NCI-H1417 treated with DMSO at 0.1 percent for 48 hours (cell line): ENCODE measurements at places on chromosomes 13 and 19.

GRCh38 chr13:109166804-109167203 is 537.4 kb downstream of the MYO16 start:
- no peak for DNase-seq

- DNase-seq = no peak
Measured at GRCh38 chr19:32012886-32013631, 332.4 kb upstream of the ZNF507 start.

DNA sequence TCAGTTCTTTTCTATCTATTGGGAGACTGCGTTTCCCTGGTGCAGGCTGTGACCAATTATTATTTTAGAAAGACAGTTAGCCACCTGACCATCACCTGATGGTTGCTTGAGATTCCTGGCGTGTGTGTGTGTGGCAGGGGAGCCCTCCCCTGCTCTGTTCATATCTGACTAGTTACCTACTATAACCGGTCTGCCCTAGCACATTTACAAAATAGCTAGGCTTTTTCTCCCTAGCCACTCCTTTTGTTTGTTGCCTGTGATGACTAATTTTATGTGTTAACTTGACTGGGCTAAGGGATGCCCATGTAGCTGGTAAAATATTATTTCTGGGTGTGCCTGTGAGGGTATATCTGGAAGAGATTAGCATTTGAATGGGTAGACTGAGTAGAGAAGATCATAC is 76.9 kb downstream of the OLFM4 start:
- DNase-seq = no peak

DNA sequence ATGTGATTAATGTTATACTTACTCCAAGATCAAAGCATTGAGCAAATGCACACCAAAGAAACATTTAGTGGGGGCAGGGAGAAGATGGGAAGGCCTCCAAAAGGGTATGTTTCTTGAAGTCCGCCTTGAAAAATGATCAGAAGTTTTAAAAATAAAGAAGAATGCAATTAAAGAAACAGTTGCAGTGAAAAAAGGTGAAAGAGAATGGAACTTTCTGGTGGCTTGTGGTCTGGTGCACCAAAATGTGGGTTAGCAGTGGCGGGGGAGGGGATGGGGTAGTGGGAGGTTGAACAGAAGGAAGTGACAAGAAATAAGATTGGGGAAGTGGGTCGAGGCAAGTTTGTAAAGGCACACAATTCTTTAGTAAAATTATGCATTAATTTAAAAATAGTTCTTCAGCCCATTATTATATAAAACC is 2.5 kb downstream of the LCP1 start:
- no peak for DNase-seq

- DNase-seq = no peak
Measured at GRCh38 chr19:10691178-10691881, 9.9 kb upstream of the QTRT1 start.

GRCh38 chr13:107234319-107235073 is 666.6 kb upstream of the ARGLU1 start:
- no peak for DNase-seq

GRCh38 chr19:46265217-46265828 is 31.5 kb upstream of the HIF3A start:
- peak; percentile 21 for DNase-seq

DNA sequence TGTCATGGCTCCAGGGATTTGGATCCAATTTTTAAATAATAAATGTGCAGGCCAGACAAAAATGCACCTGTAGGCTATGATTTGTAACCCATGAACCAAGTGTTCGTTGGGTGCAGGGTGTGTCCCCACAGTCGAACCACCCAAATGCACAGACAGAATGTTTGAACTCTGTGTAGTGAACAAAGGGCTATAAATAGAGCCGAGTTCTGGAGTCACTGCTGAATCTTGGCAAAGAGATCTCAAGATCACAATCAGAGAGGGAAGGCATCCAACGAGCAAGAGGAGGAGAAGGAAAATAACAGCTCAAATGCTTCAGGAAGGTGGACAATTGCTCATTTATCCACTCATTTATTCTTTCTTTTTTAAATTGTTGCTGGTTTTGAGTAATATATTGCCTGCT is 547.9 kb downstream of the FGF9 start:
- DNase-seq = no peak

GRCh38 chr13:60756306-60756705 is 359.3 kb downstream of the TDRD3 start:
- DNase-seq = no peak

- DNase-seq = no peak
Measured at GRCh38 chr13:41289463-41289881, 21.6 kb upstream of the NAA16 start.

- no peak for DNase-seq
Measured at GRCh38 chr13:99357941-99358340, 50.7 kb upstream of the GPR183 start.

DNA sequence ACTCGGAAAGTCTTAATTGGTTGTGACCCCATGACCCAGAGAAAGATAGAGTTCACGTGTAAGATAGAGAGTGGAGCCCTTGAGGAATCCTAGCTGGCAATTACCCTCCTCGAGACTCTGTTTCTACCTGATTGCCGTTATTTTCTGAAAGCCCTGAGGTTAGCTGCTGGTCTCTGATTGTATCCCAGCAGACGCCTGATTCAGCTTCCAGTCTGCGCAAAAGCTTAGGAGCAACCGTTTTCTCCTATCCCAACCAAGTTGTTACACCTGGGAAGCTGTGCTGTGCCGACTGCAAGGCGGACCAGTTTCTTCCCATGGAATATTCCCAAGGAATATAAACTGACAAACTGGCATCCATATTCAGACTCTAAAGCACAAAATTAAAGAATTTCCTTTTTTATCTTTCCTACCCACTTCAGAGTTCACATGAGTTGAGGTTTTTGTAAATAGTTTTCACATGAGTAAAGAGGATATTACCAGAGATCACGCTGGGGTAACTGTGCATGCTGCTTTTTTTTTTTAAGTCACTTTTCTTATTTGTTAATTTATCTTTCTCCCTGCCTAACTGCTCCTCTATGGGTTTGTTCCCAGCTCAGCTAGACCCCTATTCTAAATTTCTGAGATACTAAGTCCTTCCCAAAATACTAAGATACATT is 1.5 kb upstream of the TRPC4 start:
- DNase-seq = no peak

DNA sequence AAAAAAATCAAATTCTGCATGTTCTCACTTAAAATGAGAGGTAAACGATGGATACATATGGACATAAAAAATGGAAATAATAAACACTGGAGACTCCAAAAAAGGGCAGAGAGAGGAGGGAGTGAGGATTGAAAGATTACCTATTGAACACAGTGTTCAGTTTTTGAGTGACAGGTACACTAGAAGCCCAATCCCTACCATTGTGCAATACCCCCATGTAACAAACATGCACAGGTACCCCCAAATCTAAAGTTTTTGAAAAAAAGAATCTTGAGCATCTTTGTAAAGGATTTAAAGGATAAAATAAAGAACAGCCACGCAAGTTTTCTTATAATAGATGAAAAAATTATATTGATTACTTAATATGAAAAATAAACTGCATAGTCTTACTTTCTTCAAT is 16.7 kb upstream of the CLC start:
- no peak for DNase-seq

- DNase-seq = no peak
Measured at GRCh38 chr13:74111399-74111798, 22.8 kb downstream of the KLF12 start.

GRCh38 chr13:74990992-74991391 is 491.0 kb downstream of the TBC1D4 start:
- DNase-seq = no peak

DNA sequence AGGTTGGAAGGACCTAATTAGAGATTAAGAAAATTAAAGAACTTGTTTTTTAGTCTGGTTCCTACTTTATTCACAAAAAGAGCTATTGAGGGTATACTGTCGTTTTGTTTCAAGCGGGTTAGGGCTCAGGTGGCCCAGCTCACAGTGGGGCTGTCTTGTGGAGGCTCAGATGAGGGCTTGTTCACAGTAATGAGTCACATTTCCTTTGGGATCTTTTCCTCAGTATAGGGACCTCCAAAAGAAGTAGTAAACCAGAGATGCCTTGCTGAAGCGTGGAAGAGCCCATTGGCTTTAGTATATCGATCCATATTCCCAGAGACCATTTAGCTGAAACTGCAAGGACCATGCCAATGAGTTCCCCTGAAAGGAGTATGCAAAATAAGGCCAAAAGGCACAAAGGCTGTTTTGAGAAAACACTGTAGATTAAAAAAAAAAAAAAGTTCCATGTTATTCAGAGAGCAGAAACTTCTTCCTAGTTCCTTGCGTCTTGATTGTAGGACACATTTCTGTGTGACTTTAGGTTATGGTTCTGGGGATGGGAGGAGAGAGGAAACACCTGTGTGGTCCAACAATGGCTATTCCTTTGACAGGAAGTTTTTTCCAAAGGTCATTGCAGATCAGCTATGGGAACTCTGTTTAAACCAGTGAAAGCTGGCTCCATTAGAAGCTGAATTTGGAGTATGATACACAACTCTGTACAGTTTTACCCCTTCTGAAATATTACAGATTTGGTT is 32.8 kb upstream of the GPI start:
- DNase-seq = no peak

DNA sequence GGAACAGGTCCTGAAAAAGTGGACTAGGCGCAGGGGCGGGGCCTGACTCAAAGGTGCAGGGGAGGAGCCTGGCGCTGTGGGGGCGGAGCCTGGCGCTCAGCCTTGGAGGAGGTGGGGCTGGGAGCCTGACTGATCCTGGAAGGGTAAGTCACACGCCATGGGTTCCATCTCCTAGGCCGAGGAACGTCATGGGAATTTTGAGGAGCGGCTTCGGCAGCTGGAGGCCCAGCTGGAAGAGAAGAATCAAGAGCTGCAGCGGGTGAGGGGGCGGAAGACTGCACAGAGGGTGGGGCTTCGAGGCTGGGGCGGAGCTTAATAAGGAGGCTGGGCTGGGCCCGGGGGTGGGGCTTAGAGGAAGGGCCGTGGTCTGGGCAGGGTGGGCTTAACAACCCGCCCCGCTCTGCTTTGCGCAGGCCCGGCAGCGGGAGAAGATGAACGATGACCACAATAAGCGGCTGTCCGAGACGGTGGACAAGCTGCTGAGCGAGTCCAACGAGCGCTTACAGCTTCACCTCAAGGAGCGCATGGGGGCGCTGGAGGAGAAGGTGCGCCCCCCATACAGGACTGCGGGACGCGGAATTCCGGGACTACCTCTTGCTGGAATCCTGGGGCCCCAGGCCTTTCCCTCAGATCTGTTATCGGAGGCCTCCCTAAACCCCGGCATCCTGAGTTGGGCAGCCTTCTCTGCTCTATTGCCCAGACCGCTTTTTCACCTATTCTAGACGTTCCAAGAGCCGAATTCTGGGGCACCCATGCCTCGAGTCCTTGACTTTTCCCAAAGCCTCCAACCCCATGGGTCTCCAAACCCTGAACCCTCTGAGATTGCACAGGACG is 14.5 kb downstream of the PPFIA3 start:
- no peak for DNase-seq

DNA sequence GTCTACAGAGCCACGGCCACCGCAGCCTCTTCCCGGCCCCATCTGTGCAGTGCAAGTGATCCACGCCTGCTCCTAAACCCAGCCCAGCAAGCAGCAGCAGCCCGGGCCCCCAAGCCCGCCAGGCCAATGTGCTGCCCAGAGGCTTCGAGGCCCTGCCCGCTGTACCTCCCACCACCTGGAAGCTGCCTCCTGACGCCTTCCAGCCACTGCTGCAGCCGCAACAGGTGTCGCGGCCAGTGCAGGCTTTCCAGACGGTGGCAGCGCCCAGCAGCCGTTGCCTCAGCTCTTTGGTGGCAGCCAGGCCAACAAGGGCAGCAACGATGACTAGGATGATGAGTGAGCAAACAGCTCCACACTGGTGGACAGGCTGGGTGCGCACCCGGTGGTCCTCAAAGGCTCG is 50.2 kb upstream of the TPM4 start:
- DNase-seq = no peak

- no peak for DNase-seq
Measured at GRCh38 chr13:76723551-76724232, 162.5 kb downstream of the KCTD12 start.

DNA sequence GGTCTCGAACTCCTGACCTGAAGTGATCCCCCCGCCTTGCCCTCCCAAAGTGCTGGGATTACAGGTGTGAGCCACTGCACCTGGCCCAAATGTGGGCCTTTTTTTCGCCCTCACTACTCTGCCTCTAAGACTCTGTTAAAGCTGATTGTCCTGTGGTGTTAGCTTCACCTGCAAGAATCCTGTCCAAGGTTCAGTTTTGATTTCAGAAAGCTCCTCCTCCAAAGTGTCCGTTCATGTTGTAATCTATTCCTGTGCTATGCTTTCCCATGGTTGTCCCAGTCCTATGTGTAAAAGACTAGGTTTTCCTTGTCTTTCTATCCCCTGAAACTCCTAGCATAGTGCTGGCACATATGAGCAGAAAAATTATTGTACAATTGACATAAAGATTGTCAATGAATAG is 440.9 kb downstream of the KLF5 start:
- DNase-seq = no peak

DNA sequence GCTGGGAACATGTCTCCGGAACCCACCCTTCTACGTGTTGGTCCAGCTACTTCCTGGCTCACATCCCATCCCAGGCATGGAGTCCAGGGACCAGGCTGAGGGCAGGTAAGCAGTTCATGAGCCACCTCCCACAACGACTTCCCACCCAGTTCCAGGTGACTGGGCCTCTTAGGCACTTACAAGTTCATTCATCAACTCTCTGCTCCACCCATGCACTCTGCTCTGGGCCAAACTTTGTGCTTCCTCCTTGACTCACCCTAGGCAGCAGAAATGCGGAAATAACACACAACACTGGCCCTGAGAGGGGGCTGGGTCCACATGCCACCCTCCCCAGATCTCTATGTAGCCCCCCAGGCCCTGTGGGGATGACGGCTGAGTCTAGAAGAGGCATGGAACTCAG is 20.5 kb downstream of the IQCN start:
- DNase-seq = no peak

DNA sequence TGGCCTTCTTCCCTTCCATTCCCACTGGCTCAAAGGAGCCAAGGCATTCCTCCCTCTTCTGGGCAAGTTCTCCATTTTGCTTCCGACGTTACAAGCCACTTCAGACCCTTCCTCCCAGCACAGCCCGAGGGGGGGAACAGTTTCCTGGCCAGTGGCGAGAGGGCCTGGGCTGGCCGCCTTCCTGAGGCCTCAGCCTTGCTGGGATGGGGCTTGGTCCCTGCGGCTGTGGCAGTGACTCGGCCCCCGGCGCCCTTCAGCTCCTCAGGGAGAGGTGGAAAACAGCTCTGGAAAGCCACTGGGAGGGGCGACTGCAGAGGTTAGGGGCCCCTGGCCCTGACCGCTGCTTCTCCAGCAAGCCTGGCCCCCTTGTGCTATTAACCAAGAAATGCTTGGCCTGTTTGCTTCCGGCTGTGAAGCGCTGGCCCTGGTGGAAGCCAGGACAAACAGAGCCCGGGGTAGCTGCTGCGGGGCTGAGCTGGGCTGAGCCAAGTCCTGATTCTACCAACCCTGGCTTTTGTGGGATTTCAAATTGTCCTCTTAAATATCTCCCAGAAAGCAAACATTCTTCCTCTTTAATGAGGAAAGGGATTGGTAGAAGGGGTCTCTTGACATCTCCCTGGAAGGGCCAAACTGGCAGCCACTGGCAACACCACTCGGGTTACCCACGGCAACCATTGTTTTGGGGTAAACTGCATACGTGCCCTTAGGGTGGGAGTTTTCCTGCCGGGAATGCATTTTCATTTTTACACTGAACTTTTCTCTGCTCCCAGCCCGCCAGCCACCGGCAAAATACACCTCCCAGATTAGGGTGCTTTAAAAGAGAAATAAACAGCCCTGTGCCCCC is 38.7 kb downstream of the C13orf46 start:
- DNase-seq = no peak

- DNase-seq = no peak
Measured at GRCh38 chr13:30933354-30933670, 856 bp downstream of the TEX26 start.

- no peak for DNase-seq
Measured at GRCh38 chr13:56351041-56351440, 789.7 kb upstream of the PRR20A start.

- no peak for DNase-seq
Measured at GRCh38 chr19:15464394-15465385, at the start of gene RASAL3. Gene RASAL3, minus strand, starts transcription at chr19:15464544. Its CDS starts 186 bp downstream, at chr19:15464358.
